PC-9 (cell line): ENCODE measurements at places on chromosomes 11 and 22.

GRCh38 chr11:43239791-43240190 lies 72.0 kb upstream of the API5 start:
- DNase-seq = no peak

DNA sequence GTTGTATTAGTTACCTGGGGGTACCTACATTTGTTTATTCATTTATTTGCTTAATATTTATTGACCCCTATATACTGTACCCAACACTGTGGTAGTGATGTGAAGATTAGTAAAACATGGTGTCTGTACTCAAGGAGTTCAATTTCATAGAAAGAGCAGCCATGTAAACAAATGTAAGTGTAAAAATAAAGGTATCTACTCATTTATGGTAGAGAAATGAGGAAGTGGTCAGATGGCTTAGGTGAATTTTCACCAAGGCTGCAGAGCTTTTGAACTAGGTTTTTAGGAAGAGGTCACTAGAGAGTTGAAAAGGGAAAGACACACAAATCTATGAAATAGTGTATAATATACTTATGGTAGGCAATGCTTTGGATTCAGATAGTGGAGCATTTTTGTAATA lies 11.1 kb downstream of the CTR9 start:
- DNase-seq = no peak

- DNase-seq = peak; percentile 41
Observed at GRCh38 chr11:66976028-66976467, 944 bp downstream of the C11orf86 start.

DNA sequence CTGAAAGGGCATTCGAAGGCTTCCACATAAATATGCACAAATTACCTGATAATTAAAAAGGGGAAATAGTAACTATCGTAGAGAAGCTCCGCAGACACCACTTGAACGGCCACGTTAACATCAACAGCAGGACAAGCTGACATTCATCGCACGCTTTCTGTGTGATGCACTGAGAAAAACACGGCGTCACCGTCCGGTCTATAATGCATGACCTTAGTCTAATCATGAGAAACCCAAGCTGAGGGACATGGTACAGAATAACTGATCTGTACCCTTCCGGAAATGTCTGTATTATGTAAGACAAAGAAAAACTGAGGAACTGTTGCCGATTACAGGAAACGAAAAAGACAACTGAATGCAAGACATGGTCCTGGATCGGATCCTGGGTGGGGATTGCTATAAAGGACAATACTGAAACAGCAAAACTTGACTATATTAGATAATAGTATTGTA lies 678 bp upstream of the RANGAP1 start:
- DNase-seq = no peak

DNA sequence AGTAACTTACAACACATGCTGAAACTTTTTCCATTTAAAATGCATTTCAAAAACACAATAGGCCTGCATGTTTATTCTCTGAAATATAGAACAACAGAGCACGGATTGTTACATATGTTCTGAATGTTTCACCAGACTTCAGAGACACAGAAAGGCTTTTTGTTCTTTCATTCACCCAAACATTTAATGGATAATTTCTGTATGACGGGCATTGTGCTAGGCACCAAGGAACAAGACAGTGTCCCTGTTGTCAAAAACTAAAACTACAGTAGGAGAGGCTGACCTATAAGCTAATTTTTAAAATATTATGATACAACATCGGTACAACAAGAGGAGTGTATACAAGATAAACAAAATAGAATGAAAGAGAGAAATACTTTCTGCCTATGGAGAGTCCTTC lies 81.9 kb upstream of the TEAD1 start:
- no peak for DNase-seq

- no peak for DNase-seq
Observed at GRCh38 chr11:30546334-30546733, 39.8 kb downstream of the MPPED2 start.

- DNase-seq = no peak
Observed at GRCh38 chr11:33618956-33619355, 81.7 kb downstream of the C11orf91 start.

DNA sequence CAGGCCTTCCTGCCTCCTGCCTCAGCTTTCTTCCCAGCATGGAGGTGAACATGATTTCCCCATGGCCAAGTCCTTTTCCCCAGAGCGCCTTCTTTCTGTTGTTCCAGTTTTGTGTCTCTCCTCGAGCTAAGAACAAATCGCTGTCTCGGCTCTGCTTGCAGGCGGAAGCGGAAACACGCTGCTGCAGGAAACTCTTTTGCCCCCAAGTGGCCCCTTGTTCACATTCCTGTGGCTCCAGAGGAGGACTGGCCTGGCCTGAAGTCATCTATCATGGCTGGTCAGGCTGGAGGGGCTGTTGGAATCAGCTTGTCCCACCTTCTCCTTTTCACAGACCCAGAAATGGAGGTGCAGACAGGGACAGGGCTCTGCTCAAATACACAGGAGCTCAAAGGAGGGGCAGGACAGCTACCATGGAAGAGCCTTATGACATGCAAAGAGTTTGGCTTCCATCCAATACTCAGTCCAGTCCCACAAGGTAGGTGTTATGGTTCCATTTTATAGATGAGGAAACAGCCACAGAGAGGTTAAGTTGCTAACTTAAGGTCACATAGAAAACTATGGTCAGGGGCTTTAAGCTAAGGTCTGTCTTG lies 182.2 kb upstream of the SYT13 start:
- DNase-seq = no peak

- DNase-seq = no peak
Observed at GRCh38 chr11:17921659-17922415, 91.0 kb downstream of the SERGEF start.

GRCh38 chr11:63572026-63572688 lies 9.0 kb upstream of the PLAAT2 start:
- DNase-seq = no peak

DNA sequence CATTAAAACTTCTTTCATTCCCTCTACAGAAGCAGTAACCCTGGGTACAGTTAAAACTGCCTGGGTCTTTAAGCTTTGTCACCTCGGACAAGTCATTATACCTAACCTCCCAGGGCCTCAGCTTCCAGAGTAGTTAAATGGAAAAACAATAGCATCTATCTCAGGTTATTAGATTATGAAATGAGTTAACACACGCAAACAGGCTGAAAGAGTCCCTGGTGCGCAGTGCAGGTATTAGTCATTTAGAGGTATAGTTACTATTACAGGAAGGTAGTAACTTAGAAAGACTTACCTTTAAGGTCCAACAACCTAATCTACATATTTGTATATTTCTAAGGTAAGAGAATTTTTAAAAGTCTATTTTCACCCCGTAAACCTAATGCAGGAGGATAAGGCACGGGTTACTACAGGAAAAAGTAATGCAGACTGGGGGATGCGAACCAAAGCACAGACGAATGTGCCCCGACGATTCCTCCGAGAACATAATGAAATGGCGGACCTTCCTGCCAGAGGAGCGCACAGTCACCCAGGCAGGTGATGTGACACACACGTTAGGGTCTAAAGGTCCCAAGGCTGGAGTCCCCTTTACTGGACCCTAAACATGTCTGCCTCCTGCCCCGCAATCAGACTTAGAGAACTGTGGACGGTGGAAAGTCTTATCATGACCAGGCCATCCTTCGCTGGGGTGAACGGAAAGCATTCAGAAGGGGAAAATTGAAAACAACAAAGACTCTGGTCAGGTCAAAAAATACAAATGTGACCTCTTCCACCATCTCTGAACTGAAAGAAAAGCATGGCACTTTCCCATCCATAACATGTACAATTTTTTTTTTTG lies 1.3 kb downstream of the NAP1L4 start:
- DNase-seq = peak; percentile 43

- no peak for DNase-seq
Observed at GRCh38 chr22:32200752-32201151, 4.1 kb downstream of the RFPL2 start.

- DNase-seq = no peak
Observed at GRCh38 chr11:95522874-95523273, 266.7 kb downstream of the FAM76B start.

- DNase-seq = no peak
Observed at GRCh38 chr11:109783840-109784239, 309.4 kb upstream of the ZC3H12C start.

- DNase-seq = no peak
Observed at GRCh38 chr11:15884777-15885540, 471.4 kb downstream of the SOX6 start.

DNA sequence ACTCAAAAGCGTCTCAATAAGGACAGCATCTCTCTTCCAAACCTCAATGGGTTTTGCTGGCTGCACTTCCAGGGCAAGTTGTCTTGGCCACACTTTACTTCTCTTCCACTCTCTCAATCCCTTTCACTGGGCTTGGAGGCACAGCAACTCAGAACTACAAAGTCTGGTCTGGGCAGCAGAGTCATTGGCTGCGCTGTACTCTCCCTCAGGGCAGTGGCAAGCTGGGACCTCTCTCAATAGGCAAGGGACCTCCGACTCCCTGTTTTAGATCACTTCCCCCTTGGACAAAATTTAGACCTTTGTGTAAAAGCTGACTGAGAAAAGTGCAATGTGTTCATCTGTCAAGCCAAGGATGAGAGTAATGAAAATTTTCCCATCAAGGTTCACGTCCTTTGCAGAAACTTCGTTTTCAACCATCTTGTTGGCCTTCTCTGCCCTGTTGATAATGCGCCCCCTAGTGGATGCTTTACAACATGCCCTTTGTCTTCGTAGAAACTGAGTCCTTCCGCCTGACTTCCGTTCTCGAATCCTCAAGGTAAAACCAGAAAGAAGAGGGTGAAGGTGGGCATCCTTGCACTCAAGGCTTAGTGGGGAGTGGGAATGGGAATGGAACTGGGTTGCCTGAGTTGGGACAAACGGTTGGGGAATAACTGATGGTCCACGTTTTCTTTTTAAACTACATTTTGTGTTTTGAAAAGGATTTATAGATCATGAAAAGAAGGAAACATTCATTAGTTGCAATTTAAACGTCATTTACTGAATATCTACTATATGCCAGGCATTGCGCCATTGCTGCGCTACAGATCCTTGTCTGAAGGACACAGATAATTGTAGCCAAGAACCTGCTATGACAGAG lies 99.1 kb downstream of the CD44 start:
- no peak for DNase-seq

DNA sequence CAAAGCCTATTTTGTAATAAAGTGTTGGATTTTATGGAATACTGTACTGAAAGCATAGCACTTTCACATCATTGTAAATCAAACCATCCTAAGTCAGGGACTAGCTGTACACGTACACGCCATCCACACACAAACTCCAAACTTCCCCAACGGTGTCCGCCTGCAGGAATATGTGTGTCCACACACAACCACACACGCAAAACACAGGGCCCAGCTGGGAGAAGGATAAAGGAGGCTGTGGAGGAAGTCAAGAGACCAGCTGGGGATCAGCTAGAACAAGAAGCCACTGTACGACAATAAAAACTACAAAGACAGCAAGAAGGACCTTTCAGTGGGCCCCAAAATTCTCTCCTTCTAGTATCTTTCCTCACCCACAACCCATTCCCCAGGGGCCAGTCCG lies 1.6 kb downstream of the TRIM29 start:
- no peak for DNase-seq

DNA sequence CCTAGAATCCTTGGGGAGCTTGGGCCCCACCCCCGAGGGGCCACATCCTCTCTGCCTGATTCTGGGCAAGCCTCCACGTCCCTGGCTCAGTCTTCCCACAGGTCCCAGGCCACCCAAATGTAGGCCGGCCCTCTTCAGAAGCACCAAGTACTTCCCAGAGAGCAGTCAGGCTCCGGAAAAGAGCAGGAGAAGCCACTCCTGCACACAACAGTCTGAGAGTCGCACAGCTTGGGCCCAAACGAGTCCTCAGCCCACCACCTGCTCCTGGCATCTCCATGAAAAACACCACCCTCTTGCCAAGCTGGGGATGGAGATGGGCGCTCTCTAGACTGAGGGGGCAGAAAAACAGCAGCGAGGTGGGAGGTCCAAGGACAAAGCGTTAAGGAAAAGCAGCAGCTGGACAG lies 15.4 kb downstream of the EHD1 start:
- no peak for DNase-seq

- no peak for DNase-seq
Observed at GRCh38 chr11:118334745-118335144, 7.8 kb downstream of the CD3D start.

DNA sequence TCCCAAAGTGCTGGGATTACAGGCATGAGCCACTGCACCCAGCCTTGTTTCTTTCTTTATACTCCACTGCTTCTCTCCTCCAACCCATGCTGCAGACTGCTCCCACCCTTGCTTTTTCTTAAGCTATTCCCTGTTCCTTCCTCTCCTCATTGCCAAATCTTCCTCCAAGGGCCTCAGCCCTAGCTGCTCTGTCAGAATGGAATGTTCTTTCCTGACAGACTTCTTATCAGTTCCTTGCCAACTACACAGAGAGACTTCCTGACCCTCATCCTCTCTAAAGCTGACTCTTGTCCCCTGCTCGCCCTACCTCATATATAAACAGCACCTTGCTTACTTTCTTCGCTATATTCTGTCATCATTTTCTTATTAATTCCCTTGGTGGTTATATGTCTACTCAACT lies 16.9 kb upstream of the PIK3C2A start:
- DNase-seq = no peak

DNA sequence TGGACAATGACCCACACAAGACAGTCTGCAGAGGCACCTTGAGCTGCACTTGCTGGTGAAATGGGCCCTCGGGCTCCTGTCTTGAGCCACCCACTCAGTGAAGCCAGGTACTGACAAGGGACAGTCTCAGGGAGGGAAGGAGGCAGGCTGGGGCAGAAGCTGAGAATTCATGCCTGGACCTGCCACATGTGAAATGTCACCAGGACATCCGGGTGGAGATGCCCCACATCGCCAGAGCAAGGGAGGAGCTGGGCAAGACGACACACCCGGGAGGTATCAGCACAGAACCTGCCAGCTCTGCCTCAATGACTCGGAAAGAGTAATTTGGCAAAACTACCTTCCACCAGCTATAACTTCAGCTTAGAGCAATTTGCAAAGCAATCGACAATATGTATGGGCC lies 23.5 kb downstream of the CPT1A start:
- DNase-seq = no peak

GRCh38 chr11:134157451-134157850 lies 66.3 kb downstream of the NCAPD3 start:
- no peak for DNase-seq

DNA sequence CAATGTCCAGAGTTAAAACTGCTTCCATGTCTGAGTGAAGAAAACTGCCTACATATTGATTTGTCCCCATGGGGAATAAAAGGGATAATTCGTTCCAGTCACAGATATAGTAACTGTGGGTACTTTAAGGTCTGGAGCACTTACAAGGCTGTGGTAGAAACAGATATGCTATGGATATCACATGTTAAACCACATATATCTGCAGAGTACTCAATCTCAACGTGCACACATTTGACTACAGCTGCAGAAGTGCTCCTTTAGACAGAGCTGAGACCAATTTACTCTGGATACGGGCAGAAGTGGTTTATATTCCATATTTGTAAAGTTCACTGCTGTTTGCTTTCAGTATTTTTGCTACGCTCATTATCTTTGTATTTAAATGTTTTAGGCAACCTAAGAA lies 9.7 kb upstream of the MS4A2 start:
- no peak for DNase-seq

DNA sequence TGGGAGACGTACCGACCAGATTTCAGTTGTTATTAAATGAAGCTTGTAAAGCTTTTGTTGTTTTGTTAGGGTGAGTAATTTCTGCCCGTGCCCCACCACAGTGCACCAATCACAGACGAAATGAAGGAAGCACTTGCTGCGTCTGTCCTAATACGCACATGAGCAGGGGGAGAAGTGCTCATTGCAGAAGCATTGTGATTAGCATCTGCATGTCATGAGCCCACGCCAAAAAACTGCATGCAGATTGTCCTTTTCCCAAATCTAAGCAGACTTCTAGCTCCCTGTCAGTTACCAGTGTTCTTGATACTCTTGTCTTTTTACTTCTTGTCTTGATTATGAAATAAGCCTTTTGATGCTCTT lies 15.5 kb downstream of the RBX1 start:
- DNase-seq = no peak
